ENCODE measurements at places on chromosomes 11 and 22. TPM values are rescaled to one million over a fixed set of nuclear protein-coding genes. Genes with fewer than 3 reads are reported as not detected.

Gene CNGA4
- total RNA-seq = 2.6 TPM

Gene DNAJB7
- total RNA-seq = not detected

Gene KRTAP5-9
- total RNA-seq = not detected

Gene POTEH
- not detected for total RNA-seq

Gene FERMT3
- total RNA-seq = 73.5 TPM

Gene NAALAD2
- 0.33 TPM for total RNA-seq

Gene PARVA
- total RNA-seq = 36.7 TPM

Data from upper lobe of left lung (tissue), 6 donors.